Stimulated activated CD8-positive, alpha-beta memory T cell treated with anti-CD3 and anti-CD28 coated beads, Interleukin-4, amount 100 ng/mL, for 4 hours (primary cell): ENCODE measurements at places on chromosomes 2 and 18.

- DNase-seq: no peak
Measured at GRCh38 chr2:64419596-64420165, 34.3 kb upstream of the LGALSL start.

GRCh38 chr2:69013840-69014821 lies 1.2 kb downstream of the ANTXR1 start:
- no peak for DNase-seq

DNA sequence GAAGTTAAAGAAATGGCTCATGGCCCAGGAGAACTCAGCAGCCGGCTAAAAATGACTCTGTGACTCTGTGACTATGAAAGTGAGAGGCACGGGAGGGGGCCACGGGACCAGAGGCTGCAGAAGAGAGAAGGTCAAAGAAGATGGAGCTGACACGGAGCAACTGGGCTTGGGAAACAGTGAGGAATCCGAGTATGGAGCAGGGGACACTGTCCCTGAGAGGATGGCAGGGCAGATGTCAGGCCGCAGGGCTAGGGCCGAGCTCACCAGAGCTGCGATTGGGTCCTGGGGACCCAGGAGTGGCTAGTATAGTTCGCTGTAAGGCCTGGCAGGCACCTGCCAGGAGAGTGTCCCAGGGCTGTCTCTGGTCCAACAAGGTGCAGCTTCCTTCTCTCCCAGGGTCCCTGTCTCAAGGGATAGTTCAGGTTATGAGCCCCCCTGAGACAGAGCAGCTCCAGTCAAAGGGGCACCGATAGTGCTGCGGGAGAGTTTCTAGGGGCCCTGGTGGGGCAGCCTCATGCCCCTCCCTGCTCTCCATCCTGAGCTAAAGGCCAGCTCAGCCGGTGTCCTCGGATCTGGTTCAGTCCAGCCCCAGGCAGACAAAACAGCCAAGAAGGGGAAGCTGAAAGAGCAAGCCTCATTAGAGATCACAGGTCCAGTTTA lies 42.7 kb downstream of the CIB4 start:
- no peak for DNase-seq

DNA sequence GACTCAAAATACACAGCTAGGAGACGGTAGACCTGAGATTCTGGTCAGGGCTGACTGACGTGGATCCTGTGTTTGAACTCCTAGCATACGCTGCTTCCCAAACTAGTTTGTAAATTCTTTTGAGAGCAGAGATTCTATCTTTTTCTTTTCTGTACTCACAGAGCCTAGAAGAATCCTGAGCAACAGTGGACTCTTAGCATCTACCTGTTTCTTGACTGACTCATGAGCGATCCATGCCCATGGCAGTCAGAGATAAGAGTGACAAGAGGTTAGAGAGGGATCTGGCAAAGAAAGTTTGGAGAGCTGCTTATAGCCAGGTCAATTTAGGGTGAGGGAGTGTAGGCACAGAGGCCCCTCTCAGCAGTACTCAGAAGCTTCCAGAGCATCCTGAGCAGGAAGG lies 41.1 kb upstream of the PPP1CB start:
- no peak for DNase-seq

GRCh38 chr2:79552653-79553052 lies 39.8 kb downstream of the CTNNA2 start:
- no peak for DNase-seq

DNA sequence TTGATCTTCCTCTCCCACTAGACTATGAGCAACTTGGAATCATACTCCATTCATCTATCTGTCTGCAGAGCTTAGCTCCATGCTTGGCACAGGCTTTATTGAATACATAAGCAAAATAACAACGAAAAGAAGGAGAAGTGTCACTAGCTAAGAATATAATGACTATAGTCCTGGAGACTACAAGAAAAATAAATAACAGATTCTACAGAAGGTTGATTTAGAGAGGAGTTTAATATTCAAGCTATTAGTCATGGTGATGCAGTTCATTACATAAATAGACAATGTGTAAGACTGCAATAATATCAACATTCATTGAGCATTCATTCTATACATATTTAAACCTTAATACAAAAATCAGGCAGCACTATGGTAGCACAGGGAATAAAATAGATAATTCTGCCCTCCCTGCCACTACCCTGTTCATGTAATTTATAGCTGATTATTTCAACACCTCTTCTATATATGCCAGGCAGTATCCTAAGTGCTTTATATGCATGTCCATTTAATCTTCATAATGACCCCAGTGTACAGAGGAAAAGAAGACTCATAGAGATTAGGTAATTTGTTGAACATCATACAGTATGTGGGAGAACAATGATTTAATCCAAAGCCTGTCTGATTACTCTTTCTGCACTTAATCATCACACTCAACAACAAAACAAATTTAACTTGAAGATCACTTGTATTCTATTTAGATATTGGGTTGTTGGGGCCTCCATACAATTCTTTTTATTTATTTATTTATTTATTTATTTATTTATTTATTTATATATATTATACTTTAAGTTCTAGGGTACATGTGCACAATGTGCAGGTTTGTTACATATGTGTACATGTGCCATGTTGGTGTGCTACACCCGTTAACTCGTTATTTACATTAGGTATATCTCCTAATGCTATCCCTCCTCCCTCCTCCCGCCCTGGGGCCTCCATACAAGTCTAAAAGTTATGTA lies 165.3 kb downstream of the RNF152 start:
- no peak for DNase-seq

- no peak for DNase-seq
Measured at GRCh38 chr2:126664234-126664633, 8.3 kb downstream of the GYPC start.

DNA sequence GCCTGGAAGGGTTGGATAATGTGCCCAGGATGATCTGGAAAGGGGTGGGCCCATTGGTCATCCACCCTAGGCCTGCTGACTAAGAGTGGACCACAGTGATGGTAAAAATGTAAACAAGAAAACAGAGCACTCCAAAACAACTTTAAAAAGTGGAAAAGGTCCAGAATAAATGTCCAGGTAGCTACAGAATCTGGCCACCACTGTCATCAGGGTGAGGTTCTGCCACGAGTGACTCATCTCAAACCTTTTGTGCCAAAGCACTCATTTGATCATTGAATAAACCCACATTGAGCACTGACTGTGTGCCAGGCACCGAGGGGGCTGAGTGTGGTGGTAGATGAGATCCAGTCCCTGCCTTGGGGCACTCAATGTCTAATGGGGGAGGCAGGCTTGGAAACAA lies 64.9 kb downstream of the EMX1 start:
- DNase-seq: no peak

DNA sequence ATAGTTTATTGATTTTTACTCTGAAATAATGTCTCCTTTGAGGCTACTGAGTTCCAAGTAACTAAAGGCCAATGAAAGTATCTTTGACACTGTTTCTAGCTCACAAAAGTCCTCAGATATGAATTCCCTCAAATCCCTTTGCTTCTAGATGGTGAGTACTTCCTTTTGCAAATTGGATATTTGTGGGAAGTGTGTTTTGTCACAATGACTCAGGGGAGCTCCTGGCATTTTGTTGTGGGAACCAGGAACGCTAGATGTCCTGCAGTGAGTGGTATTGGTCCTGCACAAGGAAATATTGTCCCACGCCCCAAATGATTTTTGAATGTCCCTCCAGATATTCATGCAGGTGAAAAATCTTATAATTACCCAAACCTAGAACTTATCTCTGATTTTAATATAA lies 24.3 kb downstream of the TACR1 start:
- DNase-seq: no peak
